Ureter (tissue), 1 donor: ENCODE measurements at places on chromosomes 16 and 17. TPM values are rescaled to one million over a fixed set of nuclear protein-coding genes. Genes with fewer than 3 reads are reported as not detected.

DNA sequence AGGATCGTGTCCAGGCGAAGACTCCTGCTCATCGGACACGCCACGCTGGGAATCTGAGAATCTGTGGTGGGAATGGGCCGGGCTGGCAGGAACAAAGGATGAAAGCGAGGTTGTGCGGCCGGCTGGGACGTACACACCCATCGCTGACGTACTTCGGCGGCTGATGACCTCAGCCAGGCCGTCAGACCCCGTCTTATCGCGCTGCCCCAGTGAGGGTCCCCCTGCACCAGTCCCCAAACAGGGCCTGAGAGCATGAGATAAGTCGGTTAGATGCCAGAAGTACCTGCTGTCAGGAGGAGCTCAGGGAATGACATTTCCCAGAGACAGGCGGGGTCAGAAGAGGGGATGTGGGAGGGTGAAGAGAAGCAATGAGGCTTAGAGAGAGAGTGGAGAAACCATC is 16.0 kb upstream of the SP6 start:
- DNase-seq: no peak

Gene IRF8
- total RNA-seq: 9.5 TPM

Gene KLHL10
- 0.44 TPM for total RNA-seq

Gene PRSS36
- 1.1 TPM for total RNA-seq

Gene STAT3
- 295 TPM for total RNA-seq

Gene ANKFN1
- total RNA-seq: 33.9 TPM

- DNase-seq: peak; percentile 40
Measured at GRCh38 chr17:58304750-58305486, 23.7 kb downstream of the TSPOAP1 start.

- DNase-seq: no peak
Measured at GRCh38 chr16:78297066-78297666, 197.7 kb downstream of the WWOX start.

DNA sequence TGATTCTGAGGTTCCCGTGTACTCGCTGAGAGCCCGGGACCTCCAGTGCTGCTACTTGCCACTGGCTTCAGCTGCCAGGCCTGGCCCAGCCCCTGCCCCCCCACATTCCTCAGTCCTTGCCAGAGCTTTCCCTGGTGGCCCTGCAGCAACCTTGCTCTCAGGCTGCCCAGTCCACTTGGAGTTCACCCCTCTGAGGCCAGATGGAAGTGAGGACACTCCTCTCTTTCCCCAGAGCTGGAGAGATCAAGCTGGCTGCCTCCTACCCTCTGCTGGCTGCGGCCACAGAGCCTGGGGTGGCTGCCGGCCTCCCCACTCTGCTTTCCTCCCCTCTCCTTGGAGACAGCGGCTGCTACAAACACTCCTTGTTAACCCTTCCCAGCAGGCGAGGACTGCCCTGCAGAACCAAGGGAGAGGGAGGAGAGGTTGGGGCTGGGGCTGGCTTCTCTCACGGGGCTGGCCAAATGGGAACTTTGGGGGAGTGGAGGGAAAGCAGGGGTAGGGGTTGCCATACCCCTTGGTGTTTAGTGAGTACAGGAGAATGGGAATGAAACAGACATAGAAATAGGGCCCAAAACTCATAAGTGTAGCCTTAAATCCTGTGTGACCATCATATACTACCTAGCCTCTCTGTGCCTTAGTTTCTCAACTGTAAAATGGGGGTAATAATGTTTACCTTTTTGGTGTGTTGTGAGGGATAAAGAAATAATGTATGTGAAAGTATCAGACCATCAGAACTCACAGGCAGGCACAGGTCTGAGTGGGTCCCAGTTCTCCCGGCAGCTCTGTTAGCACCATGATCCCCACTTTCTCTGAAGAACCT is at the start of gene GAS2L2:
Gene GAS2L2, minus strand, starts transcription at position 295 of the 820 bp plus-strand sequence. CDS start 389 bp downstream, outside the sequence.
- no peak for DNase-seq

DNA sequence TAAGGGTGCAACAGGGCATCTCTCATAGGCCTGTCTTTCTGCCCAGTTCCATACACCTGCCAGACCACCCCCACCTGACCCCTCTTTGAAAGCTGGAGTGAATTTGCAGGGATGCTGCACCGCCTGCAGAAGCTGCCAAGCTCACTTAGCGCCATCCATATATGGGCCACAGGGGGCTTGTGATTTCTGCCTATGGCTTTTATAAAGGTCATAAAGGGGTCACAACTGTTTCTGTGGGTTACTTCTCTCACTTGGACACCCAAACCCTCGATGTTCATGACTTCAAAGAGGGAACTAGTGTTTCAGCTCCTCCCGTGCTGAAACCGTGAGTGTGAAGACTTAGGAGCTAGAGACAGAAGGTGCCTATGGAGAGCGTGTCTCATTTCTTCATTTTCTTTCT is 23.9 kb upstream of the MEAK7 start:
- DNase-seq: no peak

- DNase-seq: no peak
Measured at GRCh38 chr17:79608624-79608959, 2.3 kb downstream of the RBFOX3 start.

DNA sequence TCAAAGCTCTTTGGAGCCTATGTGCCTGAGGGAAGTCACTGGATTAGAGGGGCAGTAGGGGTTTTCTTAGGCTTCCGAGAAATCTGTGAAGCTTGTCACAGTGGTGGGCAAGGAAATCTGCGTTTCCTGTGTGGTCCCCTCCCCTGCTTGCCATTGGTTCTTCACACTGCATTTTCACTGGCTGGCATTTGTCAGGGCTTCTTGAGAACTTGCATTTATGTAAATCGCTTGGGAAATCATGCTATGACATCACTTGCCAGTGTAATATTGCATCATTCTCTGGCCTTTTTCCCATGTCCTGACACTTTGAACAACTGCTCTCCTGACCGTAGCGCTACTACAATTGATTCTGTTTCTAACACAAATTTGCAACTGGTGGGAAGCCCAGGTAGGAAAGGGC is 1.8 kb downstream of the CACNG3 start:
- DNase-seq: no peak

Gene APOBR
- total RNA-seq: 11.0 TPM

Gene ITGAL
- 8.9 TPM for total RNA-seq

Gene TEX19
- not detected for total RNA-seq

Gene AXIN2
- total RNA-seq: 11.8 TPM

DNA sequence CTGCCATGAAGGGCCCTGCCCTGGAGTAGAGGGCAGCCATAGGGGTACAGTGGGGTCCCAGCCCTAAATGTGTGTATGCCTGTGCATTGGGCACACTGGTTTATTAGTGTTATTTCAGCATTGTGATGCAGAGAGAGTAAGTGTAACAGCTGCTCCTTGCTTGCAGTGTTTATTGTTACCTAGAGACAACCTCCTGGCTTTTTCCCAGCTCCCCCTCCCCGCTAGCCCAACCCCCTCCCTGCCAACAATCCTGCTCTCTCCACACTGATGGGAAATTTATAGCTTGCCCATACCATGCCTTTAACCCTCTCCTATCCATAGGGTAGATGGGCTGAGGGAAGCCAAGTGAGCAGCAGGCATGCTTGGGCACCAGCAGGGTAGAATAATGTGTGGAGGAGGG is 51.3 kb downstream of the NEUROD2 start:
- DNase-seq: no peak

- DNase-seq: no peak
Measured at GRCh38 chr16:67198238-67198734, 645 bp upstream of the ELMO3 start.

Gene C16orf89
- total RNA-seq: 10.0 TPM

Gene RASD1
- total RNA-seq: 5.8 TPM

GRCh38 chr16:79801646-79802045 is 201.1 kb upstream of the MAF start:
- no peak for DNase-seq

DNA sequence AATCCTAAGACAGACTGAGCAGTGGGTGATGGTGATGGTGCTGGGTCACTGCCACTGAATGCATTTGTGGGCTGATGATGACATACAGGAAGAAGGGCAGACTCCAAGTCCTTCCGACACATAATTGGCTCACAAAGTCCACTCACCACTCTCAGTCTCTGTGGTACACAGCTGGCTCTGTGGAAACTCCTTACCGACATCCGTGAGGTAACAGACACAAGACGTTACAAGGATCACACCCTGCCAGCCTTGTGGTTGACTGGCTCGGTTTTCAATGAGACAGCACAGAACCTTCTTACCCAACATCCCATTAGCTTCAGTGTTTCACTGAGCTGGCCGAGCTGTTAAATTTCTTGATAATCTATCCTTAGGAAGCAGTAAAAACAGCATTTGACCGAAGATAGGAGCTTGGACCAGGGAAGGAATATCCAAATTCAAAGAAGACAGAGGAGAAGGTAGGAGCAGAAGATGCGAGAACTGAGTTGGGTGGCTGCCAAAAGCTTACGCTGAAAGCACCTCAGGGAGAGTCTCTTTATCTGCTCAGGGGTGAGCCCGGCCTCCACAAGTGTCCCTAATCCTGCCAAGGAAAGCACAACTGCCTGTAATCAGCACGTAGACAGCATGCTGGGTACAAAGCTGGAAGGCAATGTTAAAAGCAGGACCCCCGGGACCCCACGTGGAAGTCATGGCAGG is 5.5 kb upstream of the MXRA7 start:
- DNase-seq: no peak

Gene TERB1
- 1.0 TPM for total RNA-seq

Gene SMIM36
- not detected for total RNA-seq

- DNase-seq: no peak
Measured at GRCh38 chr17:66897141-66897540, 62.2 kb downstream of the CACNG5 start.

Gene PMFBP1
- 1.6 TPM for total RNA-seq

DNA sequence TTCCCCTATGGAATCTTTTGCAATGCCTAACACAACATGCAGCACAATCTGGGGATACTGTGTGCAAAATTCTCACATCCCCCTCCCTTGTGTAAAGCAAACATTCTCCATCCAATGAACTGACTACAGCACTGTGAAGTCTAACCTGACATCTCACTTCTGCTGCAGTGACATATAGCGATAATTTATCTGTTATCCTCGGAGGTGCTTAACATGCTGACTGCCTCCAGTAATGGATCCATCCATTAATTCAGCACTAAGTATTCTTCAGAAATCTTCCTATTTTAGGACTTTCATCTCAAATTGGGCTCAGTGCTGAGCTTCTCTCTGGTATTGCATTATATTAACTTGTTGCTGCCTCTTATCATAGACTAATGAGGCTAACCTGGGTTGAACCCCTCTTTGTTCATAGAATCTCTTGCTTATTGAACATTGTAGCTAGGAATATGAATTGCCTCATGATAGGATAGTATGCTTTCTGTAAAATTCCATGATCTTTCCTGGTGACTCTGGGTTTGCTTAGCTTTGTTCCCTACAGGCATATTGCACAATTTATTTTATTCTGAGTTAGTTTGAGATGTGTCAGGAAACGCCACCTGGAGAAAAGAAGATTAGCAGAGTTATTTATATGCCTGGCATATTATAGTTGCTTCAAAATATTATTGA is 187.9 kb downstream of the CNTNAP4 start:
- DNase-seq: no peak

- no peak for DNase-seq
Measured at GRCh38 chr17:59897090-59897489, 4.2 kb downstream of the RPS6KB1 start.

Gene WSB1
- 204 TPM for total RNA-seq

DNA sequence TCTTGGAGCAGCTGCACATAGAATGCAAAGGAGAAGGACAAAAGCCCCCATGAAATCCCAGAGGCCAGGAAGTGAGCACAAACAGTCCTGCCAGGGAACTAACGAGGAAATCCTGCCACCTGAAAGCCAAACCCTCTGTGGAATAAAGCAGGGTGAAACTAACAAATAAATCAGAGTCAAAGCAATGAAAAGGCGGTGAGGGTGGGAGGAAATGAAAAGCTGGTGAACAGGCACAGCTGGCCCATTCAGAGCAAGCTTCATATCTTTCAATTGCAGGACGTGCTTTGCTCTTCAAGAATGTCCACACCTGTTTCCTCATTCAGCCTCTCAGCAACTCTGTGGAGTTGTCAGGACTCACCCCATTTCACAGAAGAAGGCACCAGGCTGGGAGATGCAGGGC is 108.1 kb downstream of the ABCC12 start:
- no peak for DNase-seq

DNA sequence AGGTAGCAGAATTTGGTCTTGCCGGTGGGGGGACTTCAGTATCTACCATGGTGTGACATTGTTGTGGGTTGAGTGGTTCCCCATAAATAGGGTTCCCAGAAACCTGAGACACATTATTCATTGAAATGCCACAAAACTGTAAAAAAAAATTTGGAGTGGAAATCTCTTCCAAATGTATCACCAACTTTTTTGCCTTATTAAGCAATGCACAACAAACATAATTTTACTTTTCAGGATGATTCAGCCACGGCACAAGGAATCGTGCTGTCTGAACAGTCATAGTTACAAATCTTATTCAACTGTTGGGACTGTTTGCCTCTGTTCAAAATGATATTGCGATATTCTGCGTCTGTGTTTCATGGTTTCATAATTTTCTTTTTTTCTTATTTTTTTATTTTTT is 181.2 kb downstream of the NTN1 start:
- no peak for DNase-seq

DNA sequence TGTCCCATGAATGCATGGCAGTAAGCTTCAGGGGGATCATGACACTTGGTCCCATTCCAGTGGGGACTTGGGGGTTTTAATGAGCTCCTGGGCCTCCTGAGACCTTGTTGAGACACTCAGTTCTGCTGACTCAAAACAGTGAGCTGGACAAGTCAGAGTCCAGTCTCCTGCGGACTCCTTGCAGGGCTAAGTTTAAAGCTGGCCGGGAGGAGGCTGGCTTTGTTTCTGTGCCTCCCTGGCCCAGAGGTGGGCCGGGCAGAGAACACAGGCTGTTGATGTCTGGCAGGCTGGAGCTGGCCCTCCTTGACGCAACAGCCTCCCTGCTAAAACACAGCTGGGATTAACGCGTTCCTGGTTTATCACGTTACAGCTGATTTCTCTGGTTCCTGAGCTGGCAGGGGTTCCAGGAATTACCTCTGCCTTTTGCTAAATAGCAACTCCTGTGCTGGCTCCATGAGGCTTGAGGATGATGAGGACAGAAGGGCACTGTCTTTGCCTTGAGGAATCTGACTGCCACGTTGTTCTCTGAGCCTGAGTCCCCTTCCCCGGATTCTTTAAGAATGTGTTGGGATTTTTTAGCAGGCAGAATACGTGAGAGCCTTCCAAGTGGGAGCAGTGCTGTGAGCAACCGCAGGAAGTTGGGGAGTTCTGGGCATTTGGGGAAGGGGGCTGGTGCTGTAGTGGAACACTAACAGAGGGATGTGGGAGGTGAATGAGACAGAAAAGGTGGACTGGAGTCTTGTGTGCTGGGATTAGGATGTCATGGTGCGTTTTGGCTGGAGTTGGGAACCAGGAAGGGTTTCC is 2.0 kb downstream of the GPT2 start:
- DNase-seq: no peak

Gene GPR179
- total RNA-seq: 0.05 TPM

- DNase-seq: no peak
Measured at GRCh38 chr16:82995924-82996441, 369.2 kb downstream of the CDH13 start.

- DNase-seq: no peak
Measured at GRCh38 chr17:9568004-9568403, 7.6 kb downstream of the STX8 start.

GRCh38 chr17:5665164-5665563 is 80.9 kb upstream of the NLRP1 start:
- no peak for DNase-seq

GRCh38 chr16:66267292-66268014 is 99.0 kb upstream of the CDH5 start:
- DNase-seq: no peak
